Upper lobe of right lung (tissue), 1 donor: ENCODE measurements at places on chromosomes 16 and 17. TPM values are rescaled to one million over a fixed set of nuclear protein-coding genes. Genes with fewer than 3 reads are reported as not detected.

GRCh38 chr17:9237661-9238301, 216.5 kb downstream of the NTN1 start:
- no peak for DNase-seq

DNA sequence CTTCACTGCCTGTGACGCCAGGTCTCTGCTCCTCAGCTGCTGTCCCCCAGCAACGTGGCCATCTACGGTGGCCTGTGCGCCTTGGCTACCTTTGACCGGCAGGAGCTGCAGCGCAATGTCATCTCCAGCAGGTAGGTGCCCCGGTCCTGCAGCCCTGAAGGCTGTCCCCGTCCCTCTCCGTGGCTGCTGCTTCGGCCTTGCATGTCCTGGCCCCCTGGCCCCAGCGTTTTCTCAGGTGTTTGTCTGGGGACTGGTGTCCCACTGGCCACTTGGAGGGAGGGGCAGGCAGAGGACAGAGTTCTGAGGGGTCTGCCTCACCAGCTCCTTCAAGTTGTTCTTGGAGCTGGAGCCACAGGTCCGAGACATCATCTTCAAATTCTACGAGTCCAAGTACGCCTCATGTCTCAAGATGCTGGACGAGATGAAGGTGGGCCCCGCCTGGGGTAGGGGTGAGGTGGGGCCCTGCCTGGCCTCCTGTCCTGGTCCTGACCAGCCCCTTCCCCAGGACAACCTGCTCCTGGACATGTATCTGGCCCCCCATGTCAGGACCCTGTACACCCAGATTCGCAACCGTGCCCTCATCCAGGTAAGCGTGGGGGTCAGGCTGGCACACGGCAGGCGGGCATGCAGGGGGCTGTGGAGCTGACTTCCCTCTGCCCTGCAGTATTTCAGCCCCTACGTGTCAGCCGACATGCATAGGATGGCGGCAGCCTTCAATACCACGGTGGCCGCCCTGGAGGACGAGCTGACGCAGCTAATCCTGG, 4.4 kb downstream of the GPS1 start:
- no peak for DNase-seq

GRCh38 chr17:30823421-30823820, 1.1 kb downstream of the CRLF3 start:
- no peak for DNase-seq

DNA sequence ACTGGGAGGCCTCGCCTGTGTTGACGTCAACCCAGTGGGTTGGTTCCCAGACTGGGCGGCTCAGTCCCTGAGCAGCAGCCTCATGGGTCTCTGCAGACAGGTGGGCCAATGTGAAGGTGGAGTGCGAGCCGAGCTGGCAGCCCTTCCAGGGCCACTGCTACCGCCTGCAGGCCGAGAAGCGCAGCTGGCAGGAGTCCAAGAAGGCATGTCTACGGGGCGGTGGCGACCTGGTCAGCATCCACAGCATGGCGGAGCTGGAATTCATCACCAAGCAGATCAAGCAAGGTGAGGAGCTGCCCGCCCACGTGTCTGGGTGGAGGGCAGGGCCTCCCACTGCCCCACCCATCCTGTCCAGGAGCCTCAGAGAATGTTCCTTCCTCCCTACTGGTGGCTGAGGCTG, 44.1 kb downstream of the MRC2 start:
- no peak for DNase-seq

DNA sequence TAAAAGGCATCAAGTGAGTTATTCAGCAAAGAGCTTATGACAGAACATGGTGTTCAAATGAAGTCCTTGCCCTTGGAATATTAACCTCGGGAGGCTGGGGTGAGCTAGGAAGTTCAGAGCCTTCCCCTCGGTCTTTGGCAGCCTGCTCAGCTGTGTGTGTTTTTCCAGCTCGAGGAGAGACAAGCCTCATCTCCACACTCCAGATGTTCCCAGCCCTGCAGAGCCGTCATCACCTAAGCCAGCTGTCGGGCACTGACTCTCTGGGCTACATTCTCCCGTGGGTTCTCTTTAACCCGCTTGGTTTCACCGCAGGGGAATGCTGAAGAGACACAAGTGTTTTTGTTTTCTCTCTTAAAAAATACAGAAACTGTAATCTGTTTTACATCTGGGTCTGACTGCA, 47.1 kb downstream of the IRX3 start:
- no peak for DNase-seq

DNA sequence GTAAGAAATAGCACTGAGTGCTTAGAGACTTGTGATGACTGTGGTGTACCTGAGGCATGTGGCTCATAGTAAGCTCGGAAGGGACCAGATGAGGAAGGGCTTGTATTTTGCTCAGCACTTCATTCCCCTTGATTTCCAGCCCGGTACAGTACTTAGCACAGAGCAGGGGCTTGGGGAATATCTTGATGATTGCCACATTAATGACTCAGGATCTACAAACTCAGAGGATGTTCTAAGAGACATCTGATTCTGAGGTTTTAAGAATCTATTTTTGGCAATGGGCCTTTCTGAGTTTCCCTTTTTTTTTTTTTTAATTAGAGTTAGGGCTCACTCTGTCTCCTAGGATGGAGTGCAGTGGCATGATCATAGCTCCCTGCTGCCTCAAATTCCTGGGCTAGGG, 9.1 kb downstream of the ASPHD1 start:
- no peak for DNase-seq

The CCL17 gene
- total RNA-seq: 15.5 TPM

The CA4 gene
- 73.1 TPM for total RNA-seq

The EFNB3 gene
- 0.32 TPM for total RNA-seq
